ENCODE measurements at places on chromosomes 1 and 21.

DNA sequence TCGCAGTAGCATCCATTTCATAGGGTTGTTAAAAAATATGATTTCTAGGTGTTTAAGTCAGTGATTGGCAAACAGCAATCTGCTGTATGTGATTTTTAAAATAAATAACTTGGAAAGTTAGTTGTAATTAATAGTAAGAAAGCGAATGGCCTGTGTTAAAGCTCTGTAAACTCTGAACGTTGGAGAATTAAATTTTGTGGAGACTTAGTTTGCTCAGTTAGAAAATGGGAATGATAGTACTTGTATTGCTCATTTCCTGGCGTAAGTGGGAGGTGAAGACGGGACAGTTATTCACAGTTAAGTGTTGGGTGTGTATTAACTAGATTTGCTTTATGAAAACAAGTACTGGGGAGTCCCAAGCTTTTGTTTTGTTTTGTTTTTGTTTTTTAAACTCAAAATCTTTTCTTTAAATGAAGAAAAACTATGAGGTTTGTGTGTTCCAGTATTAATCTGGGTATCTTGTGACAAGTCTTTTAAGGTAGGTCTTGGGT lies 995 bp downstream of the CACYBP start:
- peaks cover 8% of the 10 kb centered on the region for H3K36me3 ChIP-seq
- H3K4me1 ChIP-seq, result peaks cover 47% of the 10 kb centered on the region
- peak overlapping the region; percentile 91 for H3K4me3 ChIP-seq
- no peak for DNase-seq
- no peaks in the 10 kb centered on the region for H3K27me3 ChIP-seq
- H3K27ac ChIP-seq, result peak overlapping the region; percentile 89

- no peak for DNase-seq
- no peak overlapping the region for H3K27ac ChIP-seq
- H3K4me1 ChIP-seq, result no peaks in the 10 kb centered on the region
- no peaks in the 10 kb centered on the region for H3K36me3 ChIP-seq
These were observed 707.2 kb downstream of the RWDD3 start for GRCh38 chr1:95941121-95941798.

- no peaks in the 10 kb centered on the region for H3K4me1 ChIP-seq
- DNase-seq, result no peak
- H3K27me3 ChIP-seq, result no peaks in the 10 kb centered on the region
- H3K4me3 ChIP-seq, result no peak overlapping the region
- no peak overlapping the region for H3K27ac ChIP-seq
- no peaks in the 10 kb centered on the region for H3K36me3 ChIP-seq
These were observed 53.3 kb upstream of the SYT14 start for GRCh38 chr1:209884665-209885117.

DNA sequence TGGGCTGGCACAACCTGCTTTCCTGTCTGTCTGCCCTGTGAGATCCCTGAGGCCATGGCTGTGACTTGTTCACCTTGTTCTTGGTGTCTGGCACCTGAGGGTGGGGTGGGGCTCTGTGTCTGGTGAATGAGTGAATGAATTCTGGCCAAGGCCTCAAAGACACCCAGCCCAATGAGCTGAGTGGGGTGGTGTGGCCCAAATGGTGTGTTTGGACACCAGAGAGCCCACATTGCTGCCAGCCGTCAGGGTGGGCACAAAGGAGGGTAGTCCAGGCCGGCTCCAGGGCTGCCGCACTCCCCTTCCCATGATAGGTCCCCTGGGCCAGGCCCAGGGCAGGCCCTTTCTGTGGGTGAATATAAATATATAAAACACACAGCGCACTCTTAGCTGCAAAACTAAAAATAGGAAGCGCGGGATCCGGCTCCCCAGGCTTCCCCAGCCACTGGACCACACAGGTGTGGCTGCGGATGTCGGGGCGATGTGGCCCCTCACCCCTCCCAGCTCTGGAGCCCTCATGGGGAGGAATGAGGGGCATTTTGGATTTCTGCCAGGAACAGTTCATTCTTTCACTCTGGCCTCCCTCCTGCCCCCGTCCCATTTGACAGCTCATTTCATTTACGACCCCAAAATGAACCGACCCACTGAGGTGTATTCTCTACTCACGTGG lies 33.3 kb downstream of the RUNX3 start:
- H3K27me3 ChIP-seq, result no peaks in the 10 kb centered on the region
- H3K36me3 ChIP-seq, result no peaks in the 10 kb centered on the region
- no peak overlapping the region for H3K27ac ChIP-seq
- no peak overlapping the region for H3K4me3 ChIP-seq

DNA sequence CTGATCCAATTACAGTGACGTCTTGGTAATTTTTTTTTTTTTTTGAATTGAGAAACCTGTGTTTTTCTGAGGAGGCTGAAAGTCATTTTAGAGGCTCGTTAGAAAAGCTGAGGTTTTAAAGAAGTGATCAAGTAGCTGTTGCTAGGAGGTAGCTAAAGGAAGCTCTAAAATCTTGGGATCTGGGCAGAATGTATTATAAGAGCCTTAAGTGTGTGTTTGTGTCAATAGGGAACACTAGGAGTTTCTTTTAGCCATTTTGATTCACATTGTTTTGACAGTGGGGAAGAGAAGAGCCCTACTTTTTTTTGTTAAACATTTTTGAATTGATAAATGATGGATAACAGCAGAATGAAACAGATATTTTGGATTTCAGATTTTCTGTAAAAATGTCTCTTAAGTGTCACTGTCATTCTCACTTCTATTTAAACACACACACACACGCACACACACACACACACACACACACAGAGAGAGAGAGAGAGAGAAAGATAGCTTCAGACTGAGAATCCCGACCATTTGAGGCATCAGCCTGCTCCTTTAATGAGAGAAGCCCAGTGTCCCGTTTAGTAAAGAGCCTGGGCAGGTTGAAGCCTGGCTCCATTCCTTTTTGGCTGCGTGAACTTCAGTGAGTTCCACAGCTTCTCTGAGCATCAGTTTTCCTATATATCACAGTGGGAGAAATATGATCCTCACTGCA lies 79.1 kb upstream of the GPR88 start:
- no peak for DNase-seq
- peaks cover 9% of the 10 kb centered on the region for H3K36me3 ChIP-seq
- no peak overlapping the region for H3K27ac ChIP-seq
- no peaks in the 10 kb centered on the region for H3K27me3 ChIP-seq
- peaks cover 10% of the 10 kb centered on the region for H3K4me1 ChIP-seq

- peaks cover 18% of the 10 kb centered on the region for H3K4me1 ChIP-seq
- no peak overlapping the region for H3K4me3 ChIP-seq
- H3K27ac ChIP-seq, result no peak overlapping the region
- no peaks in the 10 kb centered on the region for H3K36me3 ChIP-seq
- no peak for DNase-seq
These were observed 30.0 kb downstream of the ZBTB8B start for GRCh38 chr1:32494711-32495337.

- no peaks in the 10 kb centered on the region for H3K27me3 ChIP-seq
- no peaks in the 10 kb centered on the region for H3K36me3 ChIP-seq
- peaks cover 31% of the 10 kb centered on the region for H3K4me1 ChIP-seq
- no peak overlapping the region for H3K27ac ChIP-seq
These were observed 34.7 kb downstream of the SLC1A7 start for GRCh38 chr1:53107570-53108322.

GRCh38 chr1:213163278-213163711 lies 112.3 kb downstream of the RPS6KC1 start:
- no peak for DNase-seq
- no peaks in the 10 kb centered on the region for H3K36me3 ChIP-seq
- H3K27ac ChIP-seq, result no peak overlapping the region
- H3K27me3 ChIP-seq, result no peaks in the 10 kb centered on the region
- H3K4me3 ChIP-seq, result no peak overlapping the region

- H3K36me3 ChIP-seq, result no peaks in the 10 kb centered on the region
- no peaks in the 10 kb centered on the region for H3K27me3 ChIP-seq
- H3K27ac ChIP-seq, result no peak overlapping the region
- H3K4me3 ChIP-seq, result no peak overlapping the region
- no peak for DNase-seq
These were observed 234.7 kb downstream of the CACNA1E start for GRCh38 chr1:181718034-181718433.

DNA sequence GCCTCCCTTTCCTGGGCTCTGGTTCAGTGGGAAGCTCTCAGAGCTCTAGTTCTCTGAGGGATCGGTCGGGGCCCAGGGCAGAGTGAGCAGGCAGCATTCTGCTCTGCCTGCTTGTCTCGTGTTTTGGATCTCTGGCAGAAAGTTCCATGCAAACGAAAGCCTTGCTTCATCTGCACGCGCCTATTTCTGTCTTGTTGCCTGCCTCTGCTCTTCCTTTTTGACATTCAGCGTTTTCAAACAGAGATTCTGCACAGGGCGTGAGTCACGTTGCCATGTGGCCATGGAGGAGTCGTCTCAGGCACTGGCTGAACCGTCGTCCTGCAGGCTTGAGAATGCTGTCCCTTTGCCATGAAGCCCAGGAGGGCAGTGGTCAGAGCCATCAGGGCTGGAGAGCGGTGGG lies 20.3 kb downstream of the AJAP1 start:
- H3K27me3 ChIP-seq, result no peaks in the 10 kb centered on the region
- no peaks in the 10 kb centered on the region for H3K36me3 ChIP-seq
- H3K4me1 ChIP-seq, result no peaks in the 10 kb centered on the region
- no peak overlapping the region for H3K27ac ChIP-seq
- no peak for DNase-seq
- no peak overlapping the region for H3K4me3 ChIP-seq

DNA sequence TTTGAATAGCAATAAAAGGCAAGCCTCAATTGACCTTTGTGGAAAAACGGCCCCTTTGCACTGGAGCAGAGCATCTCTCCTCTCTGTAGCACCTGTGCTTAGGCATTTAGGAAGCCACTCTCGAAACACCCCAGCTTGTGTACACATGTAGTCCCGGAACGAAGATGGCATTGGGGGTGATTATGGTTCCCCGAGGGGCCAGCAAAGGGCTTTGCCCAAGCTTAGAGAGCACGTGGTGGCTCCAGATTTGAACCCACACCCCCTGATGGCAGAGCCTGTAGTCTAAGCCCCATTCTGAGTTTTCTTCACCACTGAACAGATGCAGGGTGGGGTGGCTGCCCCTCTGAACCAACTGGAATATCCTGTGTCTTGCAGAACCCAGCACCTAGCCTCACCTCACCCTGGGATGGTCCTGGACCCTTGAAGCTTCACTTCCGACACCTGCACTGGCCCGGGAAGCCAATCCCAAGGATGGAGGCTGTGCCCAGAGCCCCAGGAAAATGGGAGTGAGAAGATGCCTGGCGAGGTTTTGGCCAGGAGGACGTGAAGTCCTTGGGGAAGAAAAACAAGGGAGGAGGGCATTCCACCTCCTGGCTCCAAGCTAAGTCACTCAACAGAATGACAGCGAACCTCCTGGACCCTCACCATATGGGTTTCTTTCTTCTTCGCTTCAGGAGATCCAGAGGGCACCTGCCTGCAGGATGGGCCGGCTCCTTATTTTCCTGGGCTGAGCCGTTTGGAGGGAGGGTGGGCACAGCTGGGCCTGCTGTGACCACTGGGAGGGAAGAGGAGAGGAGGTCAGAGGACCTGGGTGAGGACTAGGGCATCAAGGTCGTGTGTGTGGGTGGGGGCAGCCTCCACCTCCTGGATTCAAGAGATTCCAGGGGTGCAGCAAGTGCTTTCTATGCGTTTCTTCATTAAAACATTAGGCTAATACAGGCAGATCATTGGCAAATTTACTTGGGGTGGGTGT lies 37.7 kb downstream of the IGFN1 start:
- H3K4me1 ChIP-seq, result no peaks in the 10 kb centered on the region
- no peak for DNase-seq
- H3K4me3 ChIP-seq, result no peak overlapping the region
- H3K27me3 ChIP-seq, result no peaks in the 10 kb centered on the region

DNA sequence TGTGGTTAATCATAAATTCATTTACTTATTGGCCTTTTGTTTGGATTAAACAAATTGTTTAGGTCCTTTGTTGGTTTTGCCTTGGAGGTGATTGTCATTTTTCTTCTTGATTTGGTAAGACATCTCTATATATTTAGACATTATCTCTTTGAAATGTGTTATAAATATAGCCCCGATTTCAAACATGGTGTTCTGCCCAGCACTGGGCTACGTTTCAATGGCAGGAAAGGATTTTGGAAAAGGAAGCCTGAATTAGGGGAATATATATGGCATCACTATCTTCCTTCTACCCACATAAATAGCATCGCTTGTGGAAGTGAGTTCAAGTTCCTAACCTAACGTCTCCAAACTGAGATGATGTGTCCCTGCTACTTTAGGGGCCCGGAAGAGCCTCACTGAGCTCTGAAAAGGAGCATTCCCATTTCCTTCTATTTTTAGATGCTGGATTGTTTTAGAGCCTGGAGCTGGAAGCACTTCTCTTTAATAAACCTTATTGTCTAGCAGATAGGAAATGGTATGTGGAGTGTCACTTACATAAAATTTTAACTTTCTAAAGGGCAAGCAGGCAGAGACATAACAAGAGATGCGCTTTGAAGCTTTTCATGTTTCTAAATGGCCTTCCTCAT lies 39.4 kb downstream of the PGBD5 start:
- DNase-seq, result no peak
- no peaks in the 10 kb centered on the region for H3K4me1 ChIP-seq
- H3K27ac ChIP-seq, result no peak overlapping the region

DNA sequence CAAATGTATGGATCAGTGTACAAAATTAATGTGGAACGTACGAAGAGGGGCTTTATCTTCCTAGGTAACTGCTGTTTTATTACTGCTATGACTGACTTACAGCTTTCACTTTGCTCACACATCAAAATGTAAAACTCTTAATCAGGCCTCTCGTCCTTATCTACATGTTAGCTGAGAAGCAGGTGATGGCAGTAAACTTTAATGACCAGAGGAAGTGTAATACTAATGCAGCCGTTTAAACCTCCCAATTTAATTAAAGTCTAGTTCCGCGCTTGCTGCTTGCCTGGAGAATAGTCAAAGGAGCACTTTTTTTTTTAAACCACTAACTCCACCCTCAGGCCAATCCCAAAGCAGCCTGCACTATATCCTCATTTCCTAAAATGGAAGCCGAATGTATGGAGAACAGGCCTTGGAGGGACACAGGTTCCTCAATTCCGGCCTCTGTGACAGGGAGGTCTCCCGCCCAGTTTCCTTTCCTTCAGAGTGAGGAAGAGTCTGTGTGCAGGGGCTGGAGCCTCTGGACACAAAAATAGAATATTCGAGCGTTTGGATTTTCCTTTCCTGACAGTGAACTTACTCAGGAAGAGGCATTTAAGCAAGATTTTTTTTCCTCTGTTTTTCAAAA lies 36.7 kb upstream of the RASAL2 start:
- no peaks in the 10 kb centered on the region for H3K36me3 ChIP-seq
- no peaks in the 10 kb centered on the region for H3K27me3 ChIP-seq
- no peak for DNase-seq

- DNase-seq, result no peak
- no peak overlapping the region for H3K4me3 ChIP-seq
- H3K36me3 ChIP-seq, result no peaks in the 10 kb centered on the region
- H3K27ac ChIP-seq, result no peak overlapping the region
These were observed 59.4 kb downstream of the CAPN9 start for GRCh38 chr1:230806552-230806951.
